IMR-90 (cell line): ENCODE measurements at places on chromosomes 6 and 20. TPM values are rescaled to one million over a fixed set of nuclear protein-coding genes. Genes with fewer than 3 reads are reported as not detected.

DNA sequence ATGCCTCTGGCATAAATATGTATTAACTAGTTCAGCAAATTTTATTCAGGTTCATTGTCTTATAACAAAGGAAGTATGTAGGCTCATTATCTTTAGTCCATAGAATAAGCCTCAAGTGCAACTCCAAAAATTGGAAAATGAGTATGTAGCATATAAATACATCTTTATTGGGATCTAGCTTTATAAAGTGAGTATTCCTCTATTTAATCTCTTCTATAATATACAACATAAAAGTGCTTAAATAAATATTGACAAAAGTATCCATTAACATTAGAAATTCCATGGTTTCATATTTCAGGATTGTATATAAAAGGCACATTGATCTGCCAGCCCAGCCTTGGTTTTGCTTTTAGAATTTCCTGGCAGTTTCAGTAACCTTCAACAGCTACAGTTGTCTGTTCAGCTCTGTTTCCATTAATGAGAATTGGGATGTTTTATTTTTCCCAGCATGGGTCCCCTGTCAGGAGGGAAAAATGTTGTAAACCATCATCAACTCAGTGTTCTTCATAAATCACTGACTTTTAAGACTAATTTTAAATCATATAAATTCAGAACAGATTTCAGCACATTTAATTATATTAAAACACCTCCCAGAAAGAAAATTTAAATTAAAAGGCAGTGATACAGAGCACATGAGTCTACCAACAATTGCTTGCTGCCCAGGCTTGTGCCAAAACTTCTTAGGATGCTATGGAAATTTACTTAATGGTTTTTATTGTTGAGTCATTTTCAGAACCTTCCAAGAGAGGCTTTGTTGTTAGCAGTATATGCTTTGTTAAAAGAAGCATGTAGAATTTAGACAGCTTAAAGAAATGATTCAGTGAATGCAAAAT is 119.7 kb downstream of the ADGRG6 start:
- peak; percentile 47 for DNase-seq

LSM2 gene
- total RNA-seq = 48.0 and 56.3 TPM in 2 replicates

GRCh38 chr6:7594579-7595125 is 4.7 kb downstream of the SNRNP48 start:
- DNase-seq = no peak

NKAIN2 gene
- not detected in 2 replicates for total RNA-seq

DNA sequence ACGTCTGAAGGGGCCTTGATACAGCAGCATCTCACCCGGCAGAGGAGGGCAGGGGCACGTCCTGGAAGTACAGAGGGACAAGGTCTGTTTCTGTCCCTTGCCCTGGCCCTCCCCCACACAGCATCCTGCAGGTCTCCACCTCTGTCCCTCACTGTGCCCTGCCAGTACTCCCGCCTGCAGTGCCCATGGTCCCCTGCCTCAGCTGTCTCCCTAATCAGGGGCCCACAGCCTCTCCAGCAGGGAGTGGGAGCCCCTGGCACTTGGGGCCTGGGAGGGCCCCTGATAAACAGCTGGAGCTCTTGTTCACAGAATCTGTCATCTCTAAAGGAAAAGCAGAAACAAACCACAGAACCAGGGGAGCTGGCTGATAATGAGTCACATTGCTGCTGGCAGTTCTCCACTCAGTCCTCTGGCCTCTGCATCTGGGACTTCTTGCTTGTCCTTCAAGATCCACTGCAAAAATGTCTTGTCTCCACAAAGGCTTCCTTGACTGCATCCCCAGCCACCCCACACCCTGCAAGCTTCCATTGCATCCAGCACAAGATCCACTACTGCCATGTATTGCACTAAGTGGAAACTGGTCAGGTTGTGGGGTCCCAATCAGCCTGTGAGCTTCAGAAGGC is 33.2 kb upstream of the TAF8 start:
- peak; percentile 90 for DNase-seq

- DNase-seq = no peak
These were observed 258.0 kb downstream of the ZFAND3 start for GRCh38 chr6:38077488-38078030.

CUL9 gene
- 6.1 and 7.7 TPM in 2 replicates for total RNA-seq

GRCh38 chr20:58497076-58497641 is 18.0 kb downstream of the APCDD1L start:
- no peak for DNase-seq

DNA sequence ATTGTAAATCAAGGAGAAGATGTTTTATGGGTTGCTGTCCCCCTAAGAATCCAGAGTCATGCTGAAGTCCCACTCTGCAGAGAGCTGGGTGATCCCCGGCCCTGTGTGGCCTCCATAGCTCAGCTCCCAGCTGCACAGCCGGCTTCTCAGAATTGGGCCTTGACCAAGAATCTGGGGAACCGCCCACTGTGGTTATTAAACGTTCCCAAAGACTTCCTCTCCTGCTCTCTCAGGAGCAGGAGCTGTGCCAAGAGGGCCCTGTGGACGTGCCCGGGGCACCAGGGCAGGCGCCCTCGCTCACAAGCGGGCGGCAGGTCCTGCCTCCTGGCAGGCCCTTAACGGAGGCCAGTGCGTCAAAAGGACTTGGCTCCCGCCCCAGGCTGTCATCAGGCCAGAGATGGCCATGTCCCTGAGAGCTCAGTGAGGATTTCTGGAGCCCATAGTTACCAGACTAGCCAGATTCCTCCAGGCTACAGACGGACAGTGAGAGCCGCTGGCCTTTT is 30.4 kb downstream of the ZC3H12D start:
- peak; percentile 84 for DNase-seq

GRCh38 chr20:11267762-11268335 is 594.0 kb upstream of the JAG1 start:
- no peak for DNase-seq

BPHL gene
- total RNA-seq = 15.8 and 16.3 TPM in 2 replicates

MYMX gene
- total RNA-seq = not detected in 2 replicates

- DNase-seq = peak; percentile 83
These were observed 39.4 kb upstream of the CCN6 start for GRCh38 chr6:112014483-112014882.

PTGIS gene
- 1.1 and 1.6 TPM in 2 replicates for total RNA-seq

DNA sequence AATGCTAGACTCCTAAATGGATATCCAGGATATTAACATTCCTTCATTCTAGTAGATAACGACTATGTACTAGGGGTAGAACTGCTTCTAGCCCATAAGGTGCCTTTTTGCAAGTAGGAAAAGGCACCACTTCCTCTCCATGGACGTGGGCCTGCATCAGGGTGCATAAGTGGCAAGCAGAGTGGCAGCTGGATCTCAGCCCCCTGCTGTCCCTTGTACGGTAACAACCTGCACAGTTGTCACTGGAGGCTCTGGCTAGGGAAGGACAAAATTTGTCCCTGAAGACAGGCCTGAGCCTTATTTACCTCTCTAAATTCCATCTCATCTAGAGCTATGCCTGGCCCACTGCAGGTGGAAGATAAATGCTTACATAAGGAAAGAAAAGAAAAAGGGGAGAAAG is 42.5 kb upstream of the SAYSD1 start:
- no peak for DNase-seq

GABRR1 gene
- total RNA-seq = not detected in 2 replicates

- DNase-seq = no peak
These were observed 33.5 kb upstream of the LRFN2 start for GRCh38 chr6:40620574-40621240.

THEMIS gene
- under 0.01 TPM in 1 of 2 replicates, not detected in the other for total RNA-seq

DNA sequence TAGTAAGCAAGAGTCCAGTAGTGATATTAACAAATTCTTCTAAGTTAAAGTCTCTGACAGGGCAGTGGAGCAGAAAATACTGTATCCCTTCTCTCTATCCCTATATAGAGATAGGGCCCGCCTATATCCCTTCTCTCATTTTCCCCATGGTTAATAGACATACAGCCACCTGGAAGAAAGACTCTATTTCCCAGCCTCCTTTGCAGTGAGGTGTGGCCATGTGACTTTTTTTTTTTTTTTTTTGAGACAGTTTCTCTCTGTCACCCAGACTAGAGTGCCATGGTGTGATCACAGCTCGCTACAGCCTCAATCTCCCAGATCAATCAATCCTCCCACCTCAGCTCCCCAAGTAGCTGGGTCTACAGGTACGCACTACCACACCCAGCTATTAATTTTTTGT is 16.7 kb upstream of the CDK5RAP1 start:
- no peak for DNase-seq

BEND3 gene
- 1.8 and 1.9 TPM in 2 replicates for total RNA-seq

- DNase-seq = no peak
These were observed 7.7 kb downstream of the BRPF3 start for GRCh38 chr6:36204068-36204753.

CAPN11 gene
- not detected in 2 replicates for total RNA-seq

C20orf202 gene
- not detected in 2 replicates for total RNA-seq

RIN2 gene
- 61.4 and 72.2 TPM in 2 replicates for total RNA-seq

DNA sequence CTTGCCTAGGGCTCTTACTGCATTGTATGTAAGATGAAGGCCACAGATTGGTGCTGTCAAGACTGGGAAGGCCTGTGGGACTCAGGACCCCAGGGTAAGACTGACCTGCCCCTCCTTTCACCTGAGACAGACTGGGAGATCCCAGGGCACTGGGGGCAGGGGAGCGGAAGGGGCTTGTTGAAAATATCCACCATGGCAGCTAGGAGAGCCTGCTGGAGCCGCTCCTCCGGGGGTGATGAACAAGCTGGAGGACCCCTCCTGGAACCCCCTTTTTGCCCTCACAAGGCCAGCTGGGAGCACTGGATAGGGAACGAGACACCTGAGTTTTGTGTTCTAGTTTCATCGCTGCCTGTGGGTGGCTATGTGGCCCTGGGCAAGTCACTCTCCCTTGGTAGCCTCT is 9.2 kb upstream of the SDCBP2 start:
- DNase-seq = no peak

SLC13A3 gene
- 2.5 and 2.8 TPM in 2 replicates for total RNA-seq

GRCh38 chr6:147281895-147282565 is 77.8 kb downstream of the STXBP5 start:
- no peak for DNase-seq

GRCh38 chr6:166952121-166952520 is 4.2 kb downstream of the RNASET2 start:
- DNase-seq = no peak

GRCh38 chr6:88490908-88491264 is 324.7 kb upstream of the CNR1 start:
- no peak for DNase-seq

DNA sequence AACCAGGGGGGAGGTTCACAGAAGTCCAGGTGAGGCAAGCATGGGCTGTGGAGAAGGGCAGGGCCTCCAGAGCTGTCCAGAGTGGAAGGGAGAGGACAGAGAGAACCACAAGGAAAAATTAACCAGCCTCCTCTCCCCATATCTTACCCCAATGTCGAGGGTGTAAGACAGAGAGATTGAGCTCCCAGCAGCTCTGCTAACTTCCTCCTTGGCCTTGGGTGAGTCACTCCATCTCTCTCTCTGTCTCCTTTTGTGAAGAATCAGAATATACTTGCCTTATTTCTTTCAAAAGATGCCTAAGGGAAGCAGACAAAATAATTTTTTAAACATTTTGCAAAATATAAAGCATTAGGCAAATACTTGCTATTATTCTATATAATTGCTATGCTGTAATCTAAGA is 58.3 kb upstream of the IYD start:
- no peak for DNase-seq

DNA sequence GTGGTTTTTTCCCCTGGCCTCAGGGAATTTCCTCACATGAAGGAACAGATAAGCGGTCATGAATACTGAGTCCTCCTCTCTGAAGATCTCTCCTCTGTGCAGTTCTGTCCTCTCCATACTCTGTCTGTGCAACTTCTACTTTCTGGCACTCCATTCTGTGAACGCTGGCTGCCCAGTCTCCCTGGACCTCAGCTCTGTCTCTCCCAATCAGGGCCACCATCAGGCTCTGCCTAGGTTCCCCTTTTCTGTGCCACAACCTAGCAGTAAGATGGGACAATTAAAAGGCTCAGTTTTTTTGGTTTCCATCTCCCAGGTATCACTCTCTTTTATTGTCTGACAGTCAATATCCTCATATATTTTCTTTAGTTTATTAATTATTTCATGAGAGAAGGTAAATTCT is 4.8 kb upstream of the ADGB start:
- no peak for DNase-seq

TRIM40 gene
- total RNA-seq = not detected in 2 replicates

GRCh38 chr20:33624399-33624798 is 37.7 kb upstream of the C20orf144 start:
- no peak for DNase-seq

DNA sequence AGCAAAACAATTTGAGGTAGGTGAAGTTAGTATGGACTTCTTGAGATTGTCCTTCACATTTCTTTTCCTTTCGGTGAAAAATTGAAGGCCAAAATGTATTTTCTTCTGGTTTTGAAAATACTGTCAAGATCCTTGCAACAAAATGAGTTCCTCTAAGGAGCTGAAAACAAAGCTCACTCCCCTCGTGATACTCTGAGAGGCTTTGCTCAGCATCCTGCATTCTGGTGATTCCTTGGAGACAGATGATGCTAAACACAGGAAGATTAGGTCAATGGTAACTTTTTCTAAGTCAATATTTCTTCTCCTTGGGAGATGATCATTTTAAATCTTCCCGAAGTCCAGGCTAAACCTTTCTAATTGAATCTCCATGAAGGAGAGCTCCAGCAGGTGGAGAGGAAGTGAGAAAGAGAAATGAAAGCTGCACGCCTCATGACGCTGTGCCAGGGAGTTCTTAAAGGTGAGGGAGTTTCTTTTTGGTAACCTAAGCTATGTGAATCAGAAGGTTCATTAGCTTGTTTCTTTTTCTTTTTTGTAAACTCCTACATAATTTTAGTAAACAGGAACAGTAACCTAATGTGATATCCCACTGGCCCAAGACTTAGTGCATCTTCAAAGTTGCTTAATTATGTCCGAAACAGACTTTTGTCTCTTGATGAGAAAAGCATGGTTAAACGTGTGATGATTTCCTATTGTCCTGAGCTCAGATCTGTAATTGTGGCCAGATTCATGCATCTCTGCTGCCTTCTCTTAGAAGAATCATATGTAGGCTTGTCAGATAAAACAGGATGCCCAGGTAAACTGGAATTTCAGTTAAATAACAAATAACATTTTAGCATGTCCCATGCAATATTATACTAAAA is 15.0 kb downstream of the ESR1 start:
- no peak for DNase-seq

- peak; percentile 2 for DNase-seq
These were observed 185.0 kb upstream of the BMP2 start for GRCh38 chr20:6582449-6582848.

DNA sequence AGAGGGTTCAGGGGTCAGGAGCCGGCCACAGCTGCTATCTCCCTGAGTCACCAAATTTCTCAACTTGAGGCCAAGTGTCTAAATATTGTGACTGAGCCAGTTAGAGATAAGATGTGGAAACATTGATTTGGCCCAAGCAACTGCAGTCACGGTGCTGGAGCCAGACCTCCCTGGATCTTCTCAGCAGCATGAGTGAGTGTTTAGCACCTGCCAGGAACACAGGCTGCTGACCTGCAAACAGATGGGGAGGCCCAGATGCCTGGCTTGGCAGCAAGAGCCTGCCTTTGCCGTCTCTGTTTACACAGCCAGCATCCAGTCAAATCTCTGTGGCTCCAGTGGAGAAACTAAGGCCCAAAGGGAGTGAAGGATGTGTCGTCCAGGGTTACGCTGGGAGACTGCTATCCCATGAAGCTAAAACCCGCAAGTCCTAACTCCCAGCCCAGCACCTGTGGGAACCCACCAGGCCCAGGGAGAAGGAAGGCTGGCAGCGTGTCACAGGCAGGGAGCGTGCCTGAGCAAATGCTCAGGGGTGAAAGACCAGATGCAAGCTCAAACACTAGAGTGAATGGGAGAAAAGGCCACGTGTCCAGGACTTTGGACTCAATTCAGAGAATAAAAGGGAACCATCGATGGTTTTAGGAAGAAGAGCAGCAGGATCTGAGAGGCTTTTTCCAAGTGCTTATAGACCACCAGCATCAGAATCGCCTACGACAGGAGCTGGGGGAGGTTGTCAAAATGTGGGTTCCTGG is 15.9 kb upstream of the PTGIS start:
- DNase-seq = peak; percentile 95

- no peak for DNase-seq
These were observed 246.7 kb downstream of the MAFB start for GRCh38 chr20:40442181-40442963.
